ENCODE measurements at places on chromosomes 2 and 18. TPM values are rescaled to one million over a fixed set of nuclear protein-coding genes. Genes with fewer than 3 reads are reported as not detected.

The ANKRD30B gene
- not detected for total RNA-seq

The MERTK gene
- total RNA-seq: 33.5 TPM

The AQP12A gene
- not detected for total RNA-seq

The ST6GAL2 gene
- 1.4 TPM for total RNA-seq

The GAD1 gene
- total RNA-seq: 0.57 TPM

The HOXD12 gene
- total RNA-seq: not detected

DNA sequence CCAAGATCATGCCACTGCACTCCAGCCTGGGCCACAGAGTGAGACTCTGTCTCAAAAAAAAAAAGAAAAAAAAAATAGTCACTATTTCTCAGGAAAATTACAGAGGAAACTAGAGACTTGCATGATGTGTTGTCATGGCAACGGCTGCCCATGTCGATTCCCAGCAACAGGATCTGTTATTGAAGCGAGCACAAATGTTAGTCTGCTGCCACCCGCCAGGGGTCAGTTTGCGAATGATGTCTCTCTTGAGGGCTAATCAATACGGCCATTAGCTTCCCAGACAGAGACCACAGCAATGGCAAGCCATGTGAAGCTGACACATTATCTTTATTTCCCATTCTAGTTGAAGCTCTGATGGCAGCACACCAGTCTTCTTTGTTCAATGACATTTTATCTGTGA lies 32.4 kb upstream of the ACYP2 start:
- DNase-seq: no peak

DNA sequence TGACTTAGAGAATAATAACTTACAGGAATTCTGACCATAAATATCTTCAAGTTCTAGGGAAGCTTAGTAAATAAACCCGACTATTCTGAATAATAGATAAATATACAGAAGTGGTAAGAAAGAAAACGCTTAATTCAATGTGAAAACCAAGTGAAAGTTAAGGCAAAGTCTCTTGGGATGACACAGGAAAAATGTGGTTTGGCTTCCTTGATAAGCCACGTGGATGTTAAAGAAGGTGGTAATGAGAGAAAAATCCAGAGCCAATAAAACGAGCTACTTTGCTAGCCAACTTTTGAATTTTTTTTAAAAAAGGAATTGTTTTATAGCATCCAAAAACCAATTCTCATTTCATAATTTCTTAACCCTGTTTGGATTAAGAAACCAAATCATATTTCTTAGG lies 166.2 kb upstream of the VRK2 start:
- no peak for DNase-seq

GRCh38 chr18:47149457-47150028 lies 757 bp downstream of the HDHD2 start:
- no peak for DNase-seq

GRCh38 chr2:119769645-119770044 lies 9.9 kb downstream of the PTPN4 start:
- DNase-seq: no peak

DNA sequence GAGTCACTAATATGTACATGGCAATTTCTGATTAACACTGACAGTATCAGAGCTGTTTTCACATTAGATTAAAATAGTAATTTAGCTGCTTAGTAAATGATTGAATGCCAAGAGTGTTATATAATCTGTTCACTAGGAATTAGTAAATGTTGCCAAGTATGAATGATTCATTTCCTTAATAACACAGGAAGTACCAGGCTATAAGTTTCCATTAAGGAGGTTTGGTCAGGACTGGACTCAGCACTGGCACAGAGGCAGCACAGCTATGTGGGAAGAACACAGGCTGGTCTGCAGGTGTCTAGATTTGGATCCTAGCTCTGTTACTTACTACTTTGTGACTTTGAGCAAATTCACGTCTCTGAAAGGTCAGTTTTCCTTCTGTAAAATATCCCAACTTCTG lies 97.2 kb downstream of the TDRD15 start:
- DNase-seq: no peak

DNA sequence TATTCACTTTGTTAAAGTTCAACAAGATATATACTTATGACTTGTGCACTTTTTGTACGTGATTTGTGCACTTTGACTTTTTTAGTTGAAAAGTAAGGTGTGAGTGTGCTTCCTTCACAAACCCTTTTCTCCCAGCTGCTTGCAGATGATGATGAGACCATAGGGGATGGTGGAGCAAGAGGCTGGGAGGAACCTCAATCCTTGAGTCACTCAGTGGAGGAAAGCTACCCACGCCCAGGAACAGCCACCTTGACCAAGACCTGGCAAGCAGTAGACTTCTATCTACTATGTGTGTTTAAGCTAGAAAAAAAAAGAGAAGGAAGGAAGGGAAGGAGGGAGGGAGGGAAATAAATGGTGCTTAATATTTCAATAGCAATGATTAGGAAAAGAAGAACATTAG lies 25.2 kb upstream of the TAF1B start:
- no peak for DNase-seq

DNA sequence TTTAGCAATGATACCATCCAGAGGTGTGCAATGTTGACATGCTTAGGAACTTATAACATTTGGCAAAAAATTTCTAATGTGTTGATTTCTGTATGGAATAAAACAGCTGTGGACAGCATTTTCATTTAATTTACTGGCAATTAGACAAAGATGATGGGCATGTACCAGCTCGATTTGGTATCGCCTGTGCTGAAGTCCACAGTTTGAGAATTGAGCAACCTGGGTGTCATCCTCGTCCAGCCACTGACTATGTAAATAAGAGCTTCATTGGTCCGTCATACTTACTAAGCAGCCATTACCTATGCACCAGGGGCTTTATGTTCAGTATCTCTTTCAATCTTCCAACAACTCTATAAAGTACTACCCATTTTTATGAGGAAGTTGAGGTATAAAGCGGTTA lies 24.6 kb upstream of the ACAA2 start:
- no peak for DNase-seq

DNA sequence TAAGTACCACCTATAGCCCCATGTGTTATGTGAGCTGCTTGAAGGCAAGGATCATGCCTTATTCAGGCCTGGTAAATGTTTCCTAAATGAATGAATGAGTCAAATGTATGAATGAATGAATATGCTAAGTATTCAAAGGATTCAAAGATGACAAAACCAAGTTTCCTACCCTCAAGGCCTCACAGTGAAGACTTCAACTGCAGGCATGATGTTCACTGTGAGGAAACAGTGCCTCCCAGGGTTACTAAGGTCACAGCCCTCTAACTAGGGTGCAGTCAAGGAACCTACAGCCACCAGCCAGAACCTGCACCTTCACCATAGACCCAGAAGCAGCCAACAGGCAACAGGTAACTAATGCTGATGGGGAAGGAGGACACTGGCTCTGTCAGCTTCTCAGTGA lies 69.3 kb downstream of the SUMO1 start:
- DNase-seq: no peak

GRCh38 chr18:54261894-54262293 lies 7.4 kb upstream of the POLI start:
- DNase-seq: no peak

DNA sequence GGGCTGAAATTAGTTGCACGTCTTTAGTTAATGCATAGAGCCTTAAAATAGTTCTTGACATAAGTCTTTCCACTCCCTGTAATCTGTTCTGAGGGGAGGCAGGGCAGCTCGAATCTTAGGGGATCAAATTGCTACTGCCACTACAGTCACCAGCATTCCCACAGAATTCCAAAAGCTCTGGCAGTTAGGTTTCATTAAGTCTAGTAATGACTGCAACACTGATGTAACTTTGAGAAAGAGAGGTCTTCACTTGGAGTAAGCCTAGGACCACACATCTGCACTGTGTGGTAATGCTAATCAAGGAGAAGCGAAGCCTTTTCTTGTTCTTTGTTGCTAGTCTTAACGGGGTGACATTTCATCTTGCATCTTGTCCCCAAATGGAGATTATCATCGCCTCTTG lies 19.3 kb upstream of the NCK2 start:
- DNase-seq: no peak

- DNase-seq: peak; percentile 85
Measured at GRCh38 chr2:46062637-46063412, 234.4 kb upstream of the EPAS1 start.

GRCh38 chr2:156666130-156666785 lies 230.1 kb downstream of the GPD2 start:
- no peak for DNase-seq

Data from ureter (tissue), 1 donor.